ENCODE measurements at places on chromosomes 2 and 18. TPM values are rescaled to one million over a fixed set of nuclear protein-coding genes. Genes with fewer than 3 reads are reported as not detected.

DNA sequence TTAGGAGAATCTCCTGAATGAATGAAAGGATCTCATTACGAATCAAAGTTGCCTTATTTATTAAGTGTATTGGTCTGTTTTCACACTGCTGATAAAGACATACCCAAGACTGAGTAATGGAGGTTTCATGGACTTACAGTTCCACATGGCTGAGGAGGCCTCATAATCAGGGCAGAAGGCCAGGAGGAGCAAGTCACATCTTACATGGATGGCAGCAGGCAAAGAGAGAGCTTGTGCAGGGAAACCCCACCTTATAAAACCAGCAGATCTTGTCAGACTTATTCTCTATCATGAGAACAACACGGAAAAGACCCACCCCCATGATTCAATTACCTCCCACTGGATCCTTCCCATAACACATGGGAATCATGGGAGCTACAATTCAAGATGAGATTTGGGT lies 785.2 kb upstream of the POU3F3 start:
- H3K36me3 ChIP-seq: no peaks in the 10 kb centered on the region
- H3K27me3 ChIP-seq: no peaks in the 10 kb centered on the region
- no peak for DNase-seq
- H3K27ac ChIP-seq: no peak overlapping the region
- no peak overlapping the region for H3K4me3 ChIP-seq
- H3K4me1 ChIP-seq: no peaks in the 10 kb centered on the region

DNA sequence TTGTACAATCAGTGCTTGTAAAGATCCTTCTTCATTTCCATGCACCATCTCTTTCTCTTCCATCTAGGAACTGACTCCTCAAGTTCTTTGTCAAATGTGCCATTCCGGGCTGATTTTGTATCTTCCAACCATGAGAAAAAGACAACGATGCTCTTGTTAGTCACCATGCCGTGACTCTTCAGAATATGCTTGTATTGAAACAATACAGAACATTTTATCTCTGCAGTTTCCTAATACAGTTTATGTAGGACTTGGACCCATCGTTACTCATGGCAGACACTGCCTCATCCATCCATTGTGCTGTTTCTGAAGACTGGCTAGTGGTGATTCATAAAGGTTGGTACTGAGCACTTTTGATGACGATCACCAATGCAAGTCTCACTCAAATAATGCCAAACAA lies 283.2 kb downstream of the KCNS3 start:
- no peak overlapping the region for H3K4me3 ChIP-seq
- no peak for DNase-seq
- no peaks in the 10 kb centered on the region for H3K36me3 ChIP-seq

DNA sequence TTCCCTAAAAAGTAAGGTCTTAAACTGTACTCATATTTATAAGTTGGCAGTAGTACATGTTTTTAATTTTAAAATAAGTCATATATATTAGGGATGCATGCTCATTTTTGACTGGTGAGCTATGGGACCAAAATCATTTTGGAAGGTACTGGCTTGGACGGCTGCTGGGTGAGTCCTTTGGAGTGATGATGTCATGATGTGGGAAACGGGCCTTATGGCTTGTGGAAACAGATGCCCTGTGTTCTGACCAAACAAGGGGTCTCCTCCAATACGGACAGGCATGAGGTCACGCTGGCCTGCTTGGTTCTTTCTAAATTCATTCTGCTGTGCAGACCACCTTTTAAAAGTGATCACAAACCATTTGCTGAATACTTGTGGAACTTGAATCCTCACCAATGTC lies 109.2 kb upstream of the MGAT5 start:
- H3K27me3 ChIP-seq: no peaks in the 10 kb centered on the region
- no peak overlapping the region for H3K27ac ChIP-seq
- H3K4me3 ChIP-seq: no peak overlapping the region
- no peaks in the 10 kb centered on the region for H3K36me3 ChIP-seq

- H3K36me3 ChIP-seq: no peaks in the 10 kb centered on the region
- DNase-seq: no peak
- no peaks in the 10 kb centered on the region for H3K27me3 ChIP-seq
- H3K4me3 ChIP-seq: no peak overlapping the region
- H3K4me1 ChIP-seq: no peaks in the 10 kb centered on the region
- no peak overlapping the region for H3K27ac ChIP-seq
Observed at GRCh38 chr18:74579496-74580065, 18.1 kb upstream of the ZNF407 start.

Gene MC4R
- total RNA-seq: not detected

Gene DCAF17
- total RNA-seq: 9.3 TPM
